Cortex of kidney (tissue), 1 donor: ENCODE measurements at places on chromosomes 5 and 9.

DNA sequence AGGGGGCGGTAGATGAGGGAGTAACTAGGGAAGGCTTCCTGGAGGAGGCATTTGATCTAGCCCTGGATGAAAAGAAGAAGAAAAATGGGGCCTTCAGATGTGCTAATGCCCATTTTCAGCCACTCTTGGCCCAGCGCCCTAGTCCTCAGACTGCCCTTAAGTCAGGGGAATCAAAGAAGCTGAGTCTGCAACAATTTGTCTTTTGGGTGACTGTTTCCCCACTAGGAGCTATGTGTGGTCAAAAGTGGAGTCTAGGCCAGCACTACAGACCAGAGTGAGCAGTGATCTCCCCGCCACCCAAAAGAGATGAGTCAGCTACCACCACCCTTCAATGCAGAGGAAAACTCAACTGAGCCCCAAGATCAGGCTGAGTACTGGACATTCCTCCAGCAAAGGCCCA is 542.1 kb downstream of the BNC2 start:
- DNase-seq: no peak

GRCh38 chr5:36079200-36079781 is 12.6 kb upstream of the UGT3A2 start:
- DNase-seq: no peak

DNA sequence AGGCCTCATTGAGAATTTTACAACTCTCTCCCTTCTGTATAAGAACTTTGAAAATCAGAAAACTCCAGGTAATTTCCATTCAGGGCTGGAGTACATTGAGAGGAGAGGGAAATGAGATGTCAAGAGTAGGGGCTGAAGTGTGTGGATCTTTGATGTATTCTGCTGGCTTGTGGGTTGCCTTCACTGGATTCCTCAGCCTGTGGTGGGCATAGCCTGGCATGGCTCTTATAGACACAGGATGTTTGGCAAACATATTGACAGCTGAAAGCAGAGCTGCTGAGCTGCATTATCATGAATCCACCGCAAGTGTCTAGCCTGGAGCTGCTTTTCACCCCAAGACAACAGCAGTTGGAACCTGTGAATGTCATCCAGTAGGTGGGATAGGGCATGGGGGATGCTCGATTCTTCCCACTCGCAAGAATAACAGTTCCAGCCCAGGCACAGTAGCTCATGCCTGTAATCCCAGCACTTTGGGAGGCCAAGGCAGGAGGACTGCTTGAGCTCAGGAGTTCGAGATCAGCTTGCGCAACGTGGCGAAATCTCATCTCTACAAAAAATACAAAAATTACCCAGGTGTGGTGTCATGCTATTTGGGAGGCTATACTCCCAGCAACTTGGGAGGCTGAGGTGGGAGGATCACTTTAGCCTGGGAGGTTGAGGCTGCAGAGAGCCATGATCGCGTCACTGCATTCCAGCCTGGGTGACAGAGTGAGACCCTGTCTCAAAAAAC is 36.0 kb upstream of the TTC23L start:
- DNase-seq: no peak

DNA sequence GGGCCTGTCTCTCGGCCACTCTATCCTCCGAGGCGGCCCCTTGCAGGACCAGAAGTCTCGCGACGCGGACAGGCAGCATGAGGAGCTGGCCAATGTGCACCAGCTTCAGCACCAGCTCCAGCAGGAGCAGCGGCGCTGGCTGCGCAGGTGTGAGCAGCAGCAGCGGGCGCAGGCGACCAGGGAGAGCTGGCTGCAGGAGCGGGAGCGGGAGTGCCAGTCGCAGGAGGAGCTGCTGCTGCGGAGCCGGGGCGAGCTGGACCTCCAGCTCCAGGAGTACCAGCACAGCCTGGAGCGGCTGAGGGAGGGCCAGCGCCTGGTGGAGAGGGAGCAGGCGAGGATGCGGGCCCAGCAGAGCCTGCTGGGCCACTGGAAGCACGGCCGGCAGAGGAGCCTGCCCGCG is 283.5 kb downstream of the ARHGEF28 start:
- DNase-seq: no peak

DNA sequence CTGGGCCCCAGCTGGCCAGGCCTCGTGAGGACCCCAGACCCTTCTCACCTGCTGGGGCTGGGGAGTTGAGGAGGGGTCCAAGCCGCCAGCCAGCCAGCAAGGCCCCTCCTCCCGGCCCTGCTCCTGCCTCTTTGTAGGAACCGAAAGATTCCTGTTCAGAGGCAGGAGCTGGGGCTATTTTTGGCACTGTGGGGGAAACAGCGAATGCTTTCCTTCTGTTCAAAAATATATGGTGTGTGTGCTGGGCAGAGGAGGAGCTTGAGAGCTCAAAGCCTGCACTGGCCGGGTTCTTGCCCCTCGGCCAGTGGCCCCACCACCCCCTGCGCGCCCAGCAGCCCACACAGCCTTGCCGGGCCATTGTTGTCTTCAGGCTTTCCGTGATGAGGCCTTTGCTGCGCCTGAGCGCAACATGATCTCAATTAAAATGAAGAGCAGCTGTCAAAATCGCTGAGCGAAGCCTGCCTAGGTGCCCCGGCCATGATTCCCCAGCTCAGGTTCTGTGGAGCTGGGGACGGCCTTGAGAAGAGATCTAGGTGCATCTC is 13.4 kb downstream of the NCS1 start:
- no peak for DNase-seq

GRCh38 chr5:170477906-170478305 is 25.9 kb upstream of the KCNIP1 start:
- DNase-seq: no peak

DNA sequence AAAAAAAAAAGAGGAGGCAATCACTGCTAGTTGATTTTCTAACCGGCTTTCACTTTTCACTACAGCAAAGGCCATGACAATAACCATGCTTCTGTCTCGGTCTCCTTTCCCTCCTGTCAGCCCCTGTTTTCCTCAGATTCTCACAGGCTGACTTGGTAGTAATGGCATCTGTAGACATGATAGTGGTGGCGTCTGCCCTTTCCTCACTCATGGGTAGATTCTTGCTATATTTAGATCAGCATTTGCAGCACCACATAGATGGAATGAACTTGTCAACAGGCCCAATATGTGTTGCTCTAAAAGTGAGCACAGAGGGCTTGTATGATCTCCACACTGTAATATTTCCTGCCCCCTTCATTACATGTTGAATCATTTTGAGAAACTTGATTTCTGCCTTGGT is 120.3 kb upstream of the FTMT start:
- DNase-seq: no peak

DNA sequence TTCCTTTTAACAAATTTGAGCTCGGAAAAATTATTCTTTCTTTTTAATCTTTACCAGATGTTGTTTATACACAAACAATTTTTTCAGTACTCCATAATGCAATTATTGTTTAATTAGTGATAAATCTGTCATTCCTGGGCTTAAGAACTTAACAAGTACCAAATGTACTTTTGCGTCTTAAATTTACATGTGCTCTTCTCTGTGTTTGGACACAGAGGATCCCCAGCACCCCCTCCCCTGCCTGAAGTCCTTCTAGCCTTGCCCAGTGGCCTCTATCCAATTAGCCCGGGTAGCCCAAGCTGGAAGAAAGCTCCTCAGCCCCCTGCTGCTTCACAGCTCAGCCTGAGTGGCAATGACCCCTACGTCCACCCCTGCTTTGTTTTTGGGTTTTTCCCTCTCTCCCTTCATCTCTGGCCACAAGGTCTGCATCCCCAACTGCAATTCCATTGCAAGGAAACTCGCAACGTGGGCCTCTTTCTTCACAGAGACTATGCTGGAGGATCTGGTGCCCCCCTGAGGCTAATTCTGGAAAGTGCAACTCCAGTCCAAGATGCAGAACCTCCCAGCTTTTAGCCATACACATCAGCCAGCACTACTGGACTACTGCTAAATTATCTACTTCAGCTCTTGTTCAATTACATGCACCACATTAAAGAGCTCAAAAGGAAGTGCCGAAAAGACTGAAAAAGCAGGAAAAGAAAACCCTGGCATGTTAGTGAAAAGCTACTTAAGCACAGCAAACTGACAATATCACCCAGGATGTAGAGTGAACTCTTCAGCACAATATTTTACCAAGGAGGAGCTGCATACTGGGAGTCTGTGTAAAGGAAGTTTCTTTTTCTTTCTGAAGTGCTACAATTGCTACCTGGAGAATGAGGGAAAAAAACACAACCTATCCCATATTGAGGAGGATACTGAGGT is 186.2 kb downstream of the FANCC start:
- DNase-seq: no peak

GRCh38 chr9:86185872-86186271 is 73.6 kb downstream of the C9orf153 start:
- DNase-seq: no peak

GRCh38 chr5:74179701-74180100 is 460.8 kb downstream of the ENC1 start:
- DNase-seq: no peak

GRCh38 chr5:159503236-159503635 is 172.9 kb upstream of the IL12B start:
- no peak for DNase-seq

- no peak for DNase-seq
Measured at GRCh38 chr5:169728418-169728817, 91.3 kb downstream of the DOCK2 start.

GRCh38 chr9:124214116-124214515 is 43.6 kb upstream of the NEK6 start:
- DNase-seq: no peak

DNA sequence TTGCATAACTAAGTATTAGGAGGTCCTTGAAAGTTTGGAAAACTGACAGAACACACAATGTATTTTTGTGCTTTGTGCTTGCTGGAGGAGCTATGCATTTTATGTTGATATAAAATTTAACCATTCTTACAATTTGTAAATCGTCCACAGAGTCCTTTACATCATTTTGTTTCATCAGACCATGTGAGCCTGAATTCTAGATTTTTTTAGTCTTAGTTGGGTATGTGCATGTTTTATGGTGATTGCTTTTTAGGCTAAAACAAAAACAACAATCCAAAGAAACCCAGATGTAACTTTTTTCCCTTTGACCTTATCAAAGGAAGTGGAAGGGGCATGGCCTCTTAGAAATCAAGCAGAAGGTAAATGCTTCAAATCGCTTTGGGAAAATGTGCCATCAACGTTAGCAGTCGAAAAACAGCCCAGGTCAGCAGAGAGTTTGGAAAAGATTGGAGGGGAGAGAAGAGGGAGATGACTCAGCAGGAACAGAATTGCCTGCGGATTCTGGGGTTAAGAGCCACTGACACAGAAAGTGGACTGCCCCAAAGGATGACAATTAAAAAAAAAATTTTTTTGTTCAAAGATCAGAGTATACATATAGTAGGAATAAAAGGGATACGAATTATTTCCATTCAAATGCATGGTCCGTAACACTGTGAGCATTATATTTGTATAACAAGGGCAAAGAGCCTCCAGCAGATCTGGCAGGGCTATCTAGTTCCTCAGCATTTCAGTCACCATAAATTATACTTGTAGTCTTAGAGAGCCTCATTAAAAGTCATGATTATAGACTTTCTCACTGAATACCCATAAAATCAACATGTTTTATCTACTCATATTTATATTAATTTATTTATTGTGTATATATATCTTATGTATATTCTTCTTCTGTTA is 253.5 kb upstream of the HAPLN1 start:
- no peak for DNase-seq

DNA sequence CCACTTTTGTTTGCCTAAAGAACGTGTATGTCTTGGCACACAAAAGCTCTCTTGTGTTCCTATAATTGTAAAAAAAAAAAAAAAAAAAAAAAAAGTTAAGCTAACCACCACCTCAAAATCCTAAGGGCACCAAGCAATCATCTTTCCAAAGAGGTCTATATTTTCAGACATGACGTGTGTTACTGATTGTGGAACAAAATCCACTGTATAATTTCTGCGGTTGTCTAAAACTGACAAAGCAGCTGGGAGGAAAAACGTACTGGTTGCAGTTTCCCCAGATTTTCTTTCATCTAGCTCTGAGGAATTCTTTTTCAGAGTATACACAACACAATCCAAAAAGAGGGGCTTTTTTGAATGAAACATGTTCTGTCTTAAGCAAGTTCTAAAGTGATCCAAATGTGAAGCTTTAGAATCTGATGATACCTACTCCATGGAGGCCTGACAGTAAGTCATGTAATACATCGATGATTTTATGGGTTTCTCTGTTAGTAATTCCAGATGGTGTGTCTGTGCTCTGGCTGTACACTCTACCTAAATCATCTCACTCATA is 375.6 kb upstream of the NUDT12 start:
- DNase-seq: no peak
